Posterior vena cava (tissue), 2 donors: ENCODE measurements at places on chromosomes 7 and 10. TPM values are rescaled to one million over a fixed set of nuclear protein-coding genes. Genes with fewer than 3 reads are reported as not detected.
A peak's percentile ranks its signal among the peaks of the same experiment; 100 is the strongest.

GRCh38 chr10:69730251-69731156 lies 71.2 kb upstream of the COL13A1 start:
- DNase-seq: peak; percentile 67

DNA sequence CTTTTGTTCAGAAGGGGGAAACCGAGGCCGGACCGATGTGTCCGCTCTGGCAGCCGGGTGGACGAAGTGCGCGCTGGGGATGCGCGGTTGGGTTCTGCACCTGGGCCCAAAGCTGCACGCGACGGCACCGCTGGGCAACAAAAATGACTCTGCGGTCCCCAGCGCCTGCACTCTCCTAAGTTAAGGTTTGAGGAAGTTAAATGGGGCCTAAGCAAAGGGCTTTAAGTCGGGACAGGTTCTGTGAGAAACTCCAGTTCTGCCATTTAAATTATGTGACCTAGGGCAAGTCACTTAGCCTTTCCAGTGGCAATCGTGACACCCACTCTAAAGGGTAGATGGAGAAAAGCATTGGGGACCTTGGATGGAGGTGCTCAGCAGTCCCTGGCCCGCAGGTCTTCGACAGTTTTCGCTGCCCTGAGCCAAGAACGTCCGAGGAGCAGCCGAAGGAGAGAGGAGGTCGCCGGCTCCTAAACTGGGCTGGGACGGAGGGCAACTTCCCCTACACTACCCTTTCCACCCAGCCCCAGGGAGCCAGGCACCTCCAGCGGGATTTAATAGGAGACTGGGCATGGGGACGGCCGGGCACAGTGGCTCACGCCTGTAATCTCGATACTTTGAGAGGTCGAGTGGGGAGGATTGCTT lies 534 bp upstream of the ACBD5 start:
- DNase-seq: peak; percentile 82

GRCh38 chr10:68564712-68565111 lies 4.6 kb downstream of the TET1 start:
- DNase-seq: no peak

DNA sequence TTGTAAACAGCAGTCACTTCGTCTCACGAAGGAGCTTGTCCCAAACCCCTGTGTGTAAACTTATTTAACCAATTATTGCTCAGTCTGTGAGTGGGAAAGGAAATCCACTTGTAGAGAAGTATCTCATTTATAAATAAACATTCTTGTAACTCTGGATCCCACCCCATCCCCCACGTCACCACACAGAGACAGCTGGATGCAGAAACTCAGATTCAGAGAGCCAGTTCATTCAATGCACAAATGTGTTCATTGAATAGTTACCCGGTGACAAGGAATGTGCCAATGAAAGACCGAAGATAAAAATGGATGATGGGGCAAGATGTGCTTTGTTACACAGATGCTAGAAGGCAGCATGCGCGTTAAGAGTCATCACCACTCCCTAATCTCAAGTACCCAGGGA lies 8.3 kb upstream of the OCM start:
- peak; percentile 1 for DNase-seq

- no peak for DNase-seq
Measured at GRCh38 chr10:88027570-88027969, 164.1 kb downstream of the PTEN start.

- DNase-seq: no peak
Measured at GRCh38 chr10:87500646-87501048, 4.0 kb upstream of the MINPP1 start.

GRCh38 chr10:69480068-69480412 lies 28.8 kb downstream of the TSPAN15 start:
- DNase-seq: no peak

DNA sequence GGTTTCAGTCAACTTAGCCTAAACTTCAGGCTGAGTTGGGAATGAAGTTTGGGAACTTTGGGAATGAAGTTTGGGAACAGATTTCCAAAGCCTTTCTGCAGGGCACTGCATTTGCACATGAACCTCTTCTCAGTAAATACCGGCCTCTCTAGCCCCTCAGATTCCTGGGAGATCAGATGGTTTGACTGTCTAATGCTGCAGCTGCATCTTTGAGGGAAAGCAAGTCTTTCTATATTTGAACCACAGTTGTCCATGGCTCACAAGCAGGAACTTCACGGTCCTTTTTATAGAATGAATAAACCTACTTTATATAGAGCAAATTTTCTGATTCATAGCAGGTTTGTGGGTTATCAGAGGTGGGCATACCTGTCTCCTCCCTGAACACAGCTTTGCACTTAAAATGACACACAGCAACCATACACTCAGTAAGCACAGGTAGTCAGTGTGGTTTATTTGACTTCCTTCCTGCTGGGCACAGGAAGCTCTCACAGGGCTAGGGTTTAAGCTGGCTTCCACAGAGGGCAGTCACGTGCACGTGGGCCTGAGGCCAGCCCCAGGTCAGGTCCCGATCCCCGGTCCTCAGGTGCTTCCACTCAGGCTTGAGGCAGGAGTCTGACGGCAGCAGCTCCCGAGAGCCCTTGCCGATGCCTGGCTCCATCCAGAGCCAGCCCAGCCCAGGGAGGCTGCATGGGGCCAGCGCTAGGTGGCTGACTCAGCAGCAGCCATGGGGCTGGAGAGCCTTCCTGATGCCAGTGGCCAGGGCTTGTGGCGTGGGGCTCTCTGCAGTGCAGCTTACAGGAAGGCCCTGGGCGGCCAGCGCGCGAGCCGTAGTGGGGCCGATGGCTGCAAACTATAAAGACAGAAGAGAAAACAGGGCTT lies 12.8 kb upstream of the MMP21 start:
- DNase-seq: no peak

GRCh38 chr7:49660976-49661375 lies 112.5 kb upstream of the VWC2 start:
- DNase-seq: no peak

DNA sequence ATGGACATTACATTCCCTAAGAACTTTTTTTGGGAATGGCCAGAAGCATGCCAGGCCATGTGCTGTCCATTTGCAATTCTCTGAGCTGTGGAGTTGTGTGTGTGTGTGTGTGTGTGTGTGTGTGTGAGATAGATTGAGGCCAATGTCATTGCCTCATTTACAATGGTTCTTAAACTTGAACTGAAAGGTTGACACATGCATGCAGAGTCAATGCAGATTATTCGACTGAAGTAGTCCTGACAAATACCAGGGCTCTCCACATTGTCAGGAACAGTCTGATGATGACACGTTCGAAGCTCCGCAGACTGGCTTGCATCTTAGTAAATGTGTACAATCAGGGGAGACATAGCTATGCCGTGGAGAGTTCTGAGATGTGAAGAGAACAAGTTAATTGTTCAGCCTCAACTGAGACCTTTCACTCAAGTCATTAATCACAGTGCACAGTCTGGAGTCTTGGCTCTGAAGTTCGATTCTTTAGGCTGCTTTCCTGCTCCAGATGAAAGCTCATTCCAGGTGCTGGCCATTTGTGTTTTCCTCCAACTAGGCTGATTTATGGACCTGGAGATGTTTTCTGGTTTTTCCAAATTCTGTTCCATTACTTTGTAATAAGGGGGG lies 921.9 kb downstream of the LRMDA start:
- no peak for DNase-seq

- DNase-seq: no peak
Measured at GRCh38 chr7:121094829-121095228, 106.3 kb downstream of the CPED1 start.

DNA sequence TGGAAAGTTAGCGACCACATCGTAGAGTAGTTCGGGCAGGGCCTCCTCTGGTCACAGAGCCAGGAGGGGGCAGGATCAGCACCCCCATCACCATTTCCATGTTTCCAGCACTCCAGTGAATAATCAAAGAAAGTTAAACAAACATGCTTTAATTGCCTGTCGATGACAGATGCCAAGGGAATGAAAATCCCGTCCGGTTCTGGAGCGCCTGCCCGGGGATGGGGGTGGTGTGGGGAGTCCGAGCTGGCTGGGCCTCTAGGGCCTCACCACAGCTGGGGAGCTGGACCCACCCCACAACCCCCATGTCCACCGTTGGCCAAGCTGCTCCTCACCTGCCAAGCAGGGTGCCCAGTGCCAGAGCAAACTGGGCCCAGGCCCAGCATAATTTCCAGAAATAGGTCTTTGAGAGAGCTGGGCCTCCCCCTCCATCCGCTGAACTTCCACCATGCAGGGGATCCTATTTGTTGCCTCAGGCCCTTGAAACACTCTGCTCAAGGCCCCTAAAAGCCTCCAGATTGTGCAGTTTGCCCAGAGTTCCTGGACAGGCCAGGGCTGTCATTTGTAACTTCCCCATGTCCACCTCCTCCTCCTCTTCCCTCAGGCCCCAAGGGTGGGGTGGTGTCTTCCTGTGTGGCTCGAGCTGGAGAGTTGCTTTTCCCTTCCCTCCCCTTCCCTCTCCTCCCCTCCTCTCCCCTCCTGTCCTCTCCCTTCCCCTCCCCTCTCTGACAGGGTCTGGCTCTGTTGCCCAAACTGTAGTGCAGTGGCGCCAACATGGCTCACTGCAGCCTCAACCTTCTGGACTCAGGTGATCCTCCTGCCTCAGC lies 101.0 kb downstream of the MYL10 start:
- DNase-seq: no peak

GRCh38 chr10:60801522-60801921 lies 23.2 kb downstream of the CDK1 start:
- DNase-seq: no peak

GRCh38 chr7:96224685-96225084 lies 97.2 kb downstream of the SLC25A13 start:
- no peak for DNase-seq

DNA sequence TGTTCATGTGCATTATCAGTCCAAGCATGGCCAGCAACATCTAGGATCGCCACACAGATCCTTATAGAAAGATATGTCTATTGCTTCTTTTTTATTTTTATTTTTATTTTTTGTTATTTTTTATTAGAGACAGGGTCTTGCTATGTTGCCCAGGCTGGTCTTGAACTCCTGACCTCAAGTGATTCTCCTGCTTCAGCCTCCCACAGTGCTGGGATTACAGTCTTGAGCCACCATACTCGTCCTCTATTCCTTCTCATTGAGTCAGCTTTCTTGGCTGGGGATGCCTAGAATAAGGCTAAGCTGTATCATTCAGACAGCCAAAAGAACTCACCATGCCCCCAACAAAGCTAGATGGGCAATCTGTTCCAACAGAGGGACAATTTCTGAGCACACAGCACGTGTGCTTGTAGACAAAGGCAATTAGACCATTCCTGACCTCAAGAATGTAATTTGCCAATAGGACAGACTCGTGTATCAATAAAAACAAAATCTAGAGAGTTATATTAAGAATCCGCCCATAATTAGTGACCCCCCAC lies 264.0 kb upstream of the NEBL start:
- no peak for DNase-seq

DNA sequence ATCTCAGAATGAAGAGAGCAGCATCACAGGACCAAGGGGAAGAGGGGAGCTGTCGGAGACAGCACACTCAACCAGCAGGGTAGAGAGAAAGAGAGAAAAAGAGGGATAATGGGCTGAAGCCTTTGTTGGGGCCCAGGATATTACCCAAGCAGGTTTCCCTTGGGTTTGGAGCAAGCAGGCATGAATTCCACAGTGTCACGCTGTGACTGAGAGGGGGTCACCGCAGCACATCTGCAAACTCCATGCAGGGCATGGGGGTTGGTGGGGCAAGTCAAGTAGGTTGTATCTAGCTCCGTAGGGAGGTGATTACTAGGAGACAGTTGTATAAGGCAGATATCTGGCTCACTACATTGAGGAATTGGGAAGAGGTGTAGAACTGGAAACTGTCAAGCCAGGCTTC lies 42.2 kb upstream of the SEMA3E start:
- no peak for DNase-seq

DNA sequence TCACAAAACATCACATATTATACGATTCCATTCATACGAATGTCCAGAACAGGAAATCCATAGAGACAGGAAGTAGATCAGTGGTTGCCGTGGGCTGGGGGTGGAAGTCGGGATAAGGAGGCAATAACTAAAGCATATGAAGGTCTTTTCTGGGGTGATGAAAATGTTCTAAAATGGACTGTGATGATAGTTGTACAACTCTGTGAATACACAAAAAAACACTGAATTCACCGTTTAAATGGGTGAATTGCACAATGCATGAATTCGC lies 3.2 kb upstream of the INSIG1 start:
- DNase-seq: no peak

GRCh38 chr10:101902820-101903145 lies 59.2 kb upstream of the KCNIP2 start:
- no peak for DNase-seq

DNA sequence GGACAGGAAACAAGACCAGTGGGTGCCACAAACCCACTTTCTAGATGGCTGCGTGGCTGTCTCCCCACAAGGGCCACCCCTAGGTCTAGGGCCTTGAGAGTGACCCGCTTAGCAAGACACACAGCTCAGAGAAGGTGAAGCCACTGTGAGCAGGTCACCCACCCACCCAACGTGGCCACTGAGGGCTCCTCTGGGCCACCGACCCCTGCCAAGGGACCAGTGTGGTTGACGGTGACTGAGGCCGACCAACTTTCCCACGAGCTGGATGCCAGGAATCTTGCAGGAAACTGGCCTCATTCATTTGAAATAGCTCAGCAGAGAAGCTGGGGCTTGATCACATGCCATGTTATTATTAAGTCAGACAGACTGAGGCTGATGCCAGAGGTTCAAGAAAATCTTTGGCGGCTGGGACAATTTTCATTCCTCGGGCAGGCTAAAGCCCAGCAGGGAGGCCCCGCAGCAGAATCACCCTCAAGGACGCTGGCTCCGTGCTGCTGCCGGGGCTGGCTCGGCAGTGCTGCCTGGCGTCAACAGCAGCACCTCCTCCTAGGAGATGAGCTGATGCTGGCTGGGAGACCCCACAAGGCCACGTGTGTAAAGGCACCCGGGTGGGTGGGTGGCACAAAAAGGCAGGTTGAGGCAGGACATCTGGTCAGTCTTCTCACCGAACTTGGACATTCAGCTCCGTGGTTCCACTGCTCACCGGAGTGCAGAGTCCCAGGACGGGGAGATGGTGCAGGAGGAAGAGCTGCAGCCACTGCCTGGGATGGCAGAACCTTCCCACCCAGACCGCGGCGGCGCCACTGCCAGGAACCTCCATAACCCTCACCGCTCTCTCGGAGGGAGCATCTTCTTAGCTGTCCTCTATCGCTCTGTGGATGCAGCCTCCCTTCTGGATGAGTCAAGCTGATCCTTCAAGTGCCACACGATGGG lies 57.8 kb downstream of the ZRANB1 start:
- DNase-seq: peak; percentile 90

ITGA8 gene
- total RNA-seq: 227 TPM

OR9A4 gene
- total RNA-seq: not detected

FAM25C gene
- not detected for total RNA-seq

DRGX gene
- total RNA-seq: not detected

RAB11FIP2 gene
- total RNA-seq: 32.1 TPM

KIAA1217 gene
- 11.8 TPM for total RNA-seq

PRKG1 gene
- 96.0 TPM for total RNA-seq

TMEM72 gene
- total RNA-seq: not detected

ASZ1 gene
- total RNA-seq: not detected

KEL gene
- 1.2 TPM for total RNA-seq
